ENCODE measurements at places on chromosomes 11 and 22.
A peak's percentile ranks its signal among the peaks of the same experiment; 100 is the strongest.

GRCh38 chr11:76143274-76143673, 63.0 kb downstream of the WNT11 start:
- DNase-seq, result no peak

GRCh38 chr22:35634943-35635540, 13.2 kb upstream of the APOL6 start:
- no peak for DNase-seq

DNA sequence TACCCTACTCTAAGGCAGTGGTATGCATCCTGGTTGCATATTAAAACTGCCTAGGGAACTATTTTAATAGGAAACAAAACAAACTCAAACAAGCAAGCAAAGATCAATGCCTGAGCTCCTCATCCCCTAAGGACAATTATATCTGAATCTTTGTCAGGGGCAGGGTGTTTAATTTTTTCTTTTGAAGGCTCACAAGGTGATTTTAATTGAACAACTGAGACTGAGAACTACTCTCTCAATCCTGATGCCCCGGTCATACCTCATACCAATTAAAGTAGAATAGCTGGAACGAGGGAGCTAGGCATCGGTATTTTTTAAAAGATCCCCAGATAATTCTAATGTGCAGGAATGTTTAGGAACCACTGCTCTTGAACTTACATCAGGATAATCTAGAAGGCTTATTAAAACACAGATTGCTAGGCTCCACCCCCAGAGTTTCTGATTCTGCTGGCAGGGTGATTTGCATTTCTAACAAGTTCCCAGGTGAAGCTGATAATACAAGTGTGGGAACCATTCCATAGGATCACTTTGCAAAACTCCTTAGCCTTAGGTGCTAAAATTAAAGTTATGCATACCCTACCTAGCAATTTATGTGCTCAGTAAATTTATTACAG, 416.5 kb downstream of the GUCY1A2 start:
- no peak for DNase-seq

DNA sequence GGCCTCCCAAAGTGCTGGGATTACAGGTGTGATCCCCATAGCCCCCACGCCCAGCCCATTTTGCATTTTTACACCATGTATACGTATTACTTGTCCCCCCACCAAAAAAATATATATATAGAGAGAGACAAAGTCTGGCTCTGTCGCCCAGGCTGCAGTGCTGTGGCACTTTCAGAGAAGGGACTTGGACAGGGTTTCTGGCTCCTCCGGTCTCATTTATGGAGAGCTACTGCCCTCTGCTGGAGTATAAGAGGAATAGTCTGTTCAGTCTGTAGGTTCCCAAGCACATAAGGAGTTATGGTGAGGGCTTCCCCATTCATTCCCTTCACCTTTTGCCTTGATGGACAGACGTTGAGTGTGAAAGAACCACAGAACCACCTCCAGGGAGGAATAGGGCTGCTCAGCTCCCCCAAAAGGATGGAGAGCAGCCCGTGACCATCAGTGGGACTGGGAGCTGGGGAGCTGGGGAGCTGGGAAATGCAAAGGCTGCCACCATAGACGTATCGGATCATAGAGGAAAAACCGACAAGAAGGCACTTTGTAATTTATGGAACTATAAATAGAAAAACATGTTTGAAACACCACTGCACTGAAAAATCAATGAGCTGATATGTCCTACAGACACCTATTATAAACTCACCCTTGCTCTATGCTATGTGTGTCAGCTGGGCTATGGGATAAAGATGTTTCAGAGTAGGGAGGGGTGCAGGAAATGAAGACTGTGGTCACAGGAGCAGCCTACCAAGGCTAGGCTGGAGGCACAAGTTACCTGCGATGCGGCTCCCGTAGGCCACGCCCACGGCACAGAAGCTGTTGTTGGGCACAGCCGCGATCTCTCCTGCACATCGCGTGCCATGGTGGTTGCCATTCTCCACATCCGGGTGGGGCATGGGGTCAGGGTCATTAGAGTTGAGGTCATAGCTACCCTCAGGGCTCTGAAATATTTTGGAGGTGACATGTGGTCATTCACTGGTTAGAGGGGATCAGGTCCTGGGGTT, 5.2 kb downstream of the PCSK7 start:
- DNase-seq, result peak; percentile 75

GRCh38 chr11:123430721-123431497, 840 bp downstream of the GRAMD1B start:
- DNase-seq, result peak; percentile 79

- no peak for DNase-seq
Measured at GRCh38 chr11:128313931-128314330, 273.4 kb downstream of the ETS1 start.

GRCh38 chr11:66226101-66226500, 42.3 kb upstream of the RAB1B start:
- DNase-seq, result no peak

GRCh38 chr11:38138972-38139371, 1540.9 kb upstream of the RAG2 start:
- DNase-seq, result no peak

GRCh38 chr11:96111308-96111707, 187.4 kb upstream of the MTMR2 start:
- no peak for DNase-seq

DNA sequence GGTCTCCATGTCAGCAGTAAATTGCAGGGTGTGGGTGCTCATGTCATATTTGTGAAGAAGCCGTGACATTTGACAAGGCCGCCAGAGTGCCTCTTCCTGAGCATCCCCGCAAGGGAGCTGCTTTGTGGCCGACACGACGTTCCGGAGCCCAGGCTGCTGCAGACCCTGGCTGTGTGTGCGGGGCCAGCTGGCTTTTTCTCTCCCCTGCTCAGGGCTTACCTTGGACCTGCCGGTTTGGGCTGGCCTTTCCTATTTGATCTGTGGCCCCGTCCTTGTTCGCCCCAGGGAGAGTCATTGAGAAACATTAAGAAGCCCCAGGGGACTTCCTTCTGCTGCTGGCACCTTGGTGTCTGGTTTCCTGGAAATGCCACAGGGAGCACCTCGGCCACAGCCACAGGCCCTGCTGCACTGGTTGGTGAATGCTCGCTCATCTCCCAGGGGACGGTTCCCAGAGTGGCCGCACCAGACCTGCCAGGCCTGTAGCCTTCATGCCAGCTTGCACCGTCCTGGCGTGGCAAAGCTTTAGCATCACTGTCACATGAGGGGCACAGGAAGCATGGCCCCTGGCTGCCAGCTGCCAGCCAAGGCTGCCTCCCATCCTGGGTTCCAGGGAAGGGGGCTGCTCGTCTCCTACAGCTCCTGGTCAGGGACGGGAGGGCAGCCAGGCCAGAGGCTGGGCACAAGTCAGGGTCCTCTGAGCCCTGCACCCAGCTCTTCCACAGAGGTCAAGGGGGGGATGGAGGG, 5.4 kb downstream of the GRK2 start:
- peak; percentile 43 for DNase-seq

- DNase-seq, result no peak
Measured at GRCh38 chr11:60493454-60493853, 876 bp downstream of the MS4A12 start.

GRCh38 chr11:74011360-74012073, 2.6 kb upstream of the UCP3 start:
- no peak for DNase-seq

GRCh38 chr22:20115691-20116375, at the start of gene RANBP1:
Gene RANBP1 (plus strand): TSS chr22:20116104. CDS start chr22:20116185, 81 bp downstream.
- DNase-seq, result peak; percentile 69

GRCh38 chr11:125514336-125515101, 18.5 kb upstream of the FEZ1 start:
- peak; percentile 50 for DNase-seq

GRCh38 chr11:92793189-92793588, 176.3 kb upstream of the MTNR1B start:
- no peak for DNase-seq

DNA sequence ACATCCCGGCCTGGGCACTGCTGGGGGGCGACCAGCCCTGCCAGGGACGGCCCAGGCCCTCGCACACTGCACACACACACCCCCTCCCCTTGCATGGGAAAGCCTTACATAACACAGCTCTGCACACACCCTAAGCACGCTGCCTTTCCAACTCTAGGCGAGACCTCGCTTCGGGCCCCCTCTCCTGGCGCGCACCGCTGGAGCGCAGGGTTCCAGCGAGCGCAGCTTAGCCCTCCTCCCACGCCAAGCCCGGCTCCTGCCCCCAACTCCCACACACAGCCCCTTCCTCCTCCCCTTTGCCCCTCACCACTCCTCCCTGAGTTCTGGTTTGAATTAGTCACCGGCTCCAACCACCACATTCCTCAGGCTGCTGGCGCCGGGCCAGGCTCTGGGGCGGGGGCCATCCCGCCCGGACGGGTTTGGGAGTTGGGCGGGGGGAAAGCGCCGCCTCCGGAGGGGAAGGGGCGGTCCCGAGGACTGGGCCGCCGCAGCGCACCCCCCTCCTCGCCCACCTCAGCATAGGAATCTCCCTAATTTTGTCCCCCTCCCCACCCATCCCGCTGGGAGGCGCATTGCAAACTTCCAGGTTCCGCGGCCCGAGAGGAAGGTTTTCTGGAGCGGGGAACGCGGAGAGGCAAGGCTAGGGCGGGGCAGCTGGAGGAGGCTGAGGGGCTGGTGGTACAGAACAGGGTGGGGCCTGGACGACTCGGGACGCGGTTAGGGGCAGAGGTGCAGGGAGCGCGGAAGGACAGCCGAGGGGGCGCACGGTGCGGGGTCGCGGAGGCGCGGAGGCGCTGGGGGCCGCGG, 966 bp downstream of the AHNAK start:
- peak; percentile 97 for DNase-seq

DNA sequence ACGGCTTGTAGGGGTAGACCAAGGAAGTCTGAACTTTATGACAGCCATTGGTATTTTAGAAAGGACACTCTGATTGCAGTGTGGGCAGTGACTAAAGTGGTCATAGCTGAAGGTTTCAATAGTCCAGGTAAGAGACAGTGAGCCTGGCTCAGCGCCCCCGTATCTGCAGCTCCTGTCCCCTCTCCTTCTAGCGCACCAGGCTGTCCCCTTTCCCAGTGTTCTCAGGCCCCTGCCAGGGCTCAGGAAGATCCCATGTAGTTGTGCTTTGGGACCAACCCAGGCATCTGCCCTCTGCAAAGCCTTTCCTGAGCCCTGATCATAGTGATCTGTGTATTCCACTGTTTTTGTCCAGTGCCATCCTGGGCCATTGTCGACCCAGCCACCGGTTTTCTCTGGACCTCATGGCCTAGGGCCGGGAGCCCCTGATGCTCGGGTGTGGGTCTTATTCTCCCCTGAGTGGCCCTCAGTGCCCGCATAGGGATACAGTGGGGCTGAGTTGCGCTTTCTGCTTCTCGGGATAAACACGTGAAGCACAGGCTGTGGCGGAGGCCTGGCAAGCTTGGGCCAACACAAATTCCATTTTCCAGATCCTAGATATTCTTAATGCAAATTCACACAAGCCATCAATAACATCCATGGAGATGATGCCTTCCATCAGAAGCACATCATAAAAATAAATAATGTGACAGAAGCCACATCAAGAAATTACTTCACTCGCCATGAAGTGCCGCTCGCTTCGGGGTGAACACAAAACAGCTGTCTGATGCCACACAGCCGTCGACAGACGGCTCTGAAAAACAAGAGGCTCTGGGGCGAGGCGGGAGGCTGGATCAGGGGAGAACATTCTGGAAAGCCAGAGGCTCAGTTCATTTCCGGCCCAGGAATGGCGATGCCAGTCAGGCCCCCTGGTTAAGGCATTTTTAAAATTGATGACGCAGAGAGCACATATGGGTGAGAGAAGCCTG, 805.0 kb downstream of the TBC1D22A start:
- no peak for DNase-seq

- no peak for DNase-seq
Measured at GRCh38 chr11:42253156-42253555, 793.7 kb upstream of the LRRC4C start.

DNA sequence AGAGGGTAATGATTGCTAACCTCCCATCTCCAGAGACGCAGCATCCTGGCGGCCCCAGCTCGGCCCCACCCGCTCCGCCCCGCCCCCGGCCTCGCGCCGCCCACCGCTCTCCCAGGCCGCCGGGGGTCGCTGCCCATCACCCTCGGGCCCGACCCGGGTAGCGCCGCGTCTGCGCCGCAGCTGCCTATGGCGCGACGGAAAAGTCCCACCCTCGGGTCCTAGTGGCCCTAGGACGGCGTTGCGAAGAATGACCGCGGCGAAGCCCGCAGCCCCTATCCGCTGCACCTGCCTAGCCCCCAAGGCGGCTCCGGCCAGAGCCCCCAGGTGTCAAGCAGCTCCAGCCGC, 457 bp downstream of the CPSF7 start:
- DNase-seq, result peak; percentile 85

Data from femur (tissue), 1 donor.